ENCODE measurements at places on chromosomes 6 and 20.

- DNase-seq: no peak
Observed at GRCh38 chr6:12116264-12116800, 104.2 kb downstream of the HIVEP1 start.

GRCh38 chr6:157246771-157247484 is 76.4 kb downstream of the TMEM242 start:
- no peak for DNase-seq

DNA sequence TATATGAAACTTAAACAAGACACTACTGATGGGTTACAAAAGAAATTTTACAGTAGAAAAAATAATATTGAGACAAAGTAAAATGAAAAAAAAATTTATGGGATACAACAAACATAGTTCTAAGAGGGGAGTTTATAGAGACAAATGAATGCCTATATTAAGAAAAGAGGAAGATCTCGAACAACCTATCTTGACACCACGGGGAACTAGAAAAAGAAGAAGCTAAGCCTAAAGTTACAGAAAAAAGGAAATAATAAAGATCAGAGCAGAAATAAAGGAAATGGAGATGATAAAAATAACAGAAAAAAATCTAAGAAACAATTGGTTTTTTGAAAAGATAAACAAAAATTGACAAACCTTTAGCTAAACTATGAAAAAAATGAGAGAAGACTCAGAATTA is 9.1 kb upstream of the ECHDC1 start:
- no peak for DNase-seq

GRCh38 chr20:11917663-11918062 is at the start of gene BTBD3:
TSS of gene BTBD3 (plus strand) at chr20:11917893. CDS start at chr20:11918276, 383 bp downstream.
- DNase-seq: no peak

Measured in HEK293T (cell line).